ENCODE measurements at places on chromosomes 2 and 18. TPM values are rescaled to one million over a fixed set of nuclear protein-coding genes. Genes with fewer than 3 reads are reported as not detected.

DNA sequence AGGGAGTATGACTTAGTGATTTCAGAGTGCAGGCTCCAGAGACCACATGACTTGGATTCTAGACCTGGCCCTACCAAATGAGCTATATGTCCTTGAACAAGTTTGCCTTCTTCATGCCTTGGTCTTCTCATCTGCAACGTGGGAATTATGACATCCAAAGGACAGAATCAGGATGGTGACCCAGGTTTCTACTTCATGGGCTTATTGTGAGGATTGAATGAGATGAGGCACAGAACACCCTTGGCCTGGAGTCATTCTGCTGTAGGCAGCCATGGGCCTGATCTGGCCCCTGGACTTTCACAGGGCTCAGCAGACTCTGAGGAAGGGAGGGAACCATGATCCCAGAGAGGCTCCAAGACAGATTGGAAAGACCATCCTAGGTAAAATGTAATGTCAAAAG, 85.6 kb upstream of the HAAO start:
- H3K36me3 ChIP-seq: no peaks in the 10 kb centered on the region
- H3K4me1 ChIP-seq: no peaks in the 10 kb centered on the region
- DNase-seq: no peak
- H3K27me3 ChIP-seq: no peaks in the 10 kb centered on the region

Gene CTNNA2
- total RNA-seq: not detected

- H3K4me1 ChIP-seq: peaks cover 22% of the 10 kb centered on the region
- DNase-seq: peak; percentile 83
- no peaks in the 10 kb centered on the region for H3K27me3 ChIP-seq
- H3K36me3 ChIP-seq: no peaks in the 10 kb centered on the region
Observed at GRCh38 chr2:158999458-158999857, 31.0 kb downstream of the TANC1 start.

Gene CROCC2
- total RNA-seq: not detected

Gene RFX8
- total RNA-seq: 1.9 TPM

- H3K4me3 ChIP-seq: no peak overlapping the region
- DNase-seq: no peak
- peaks cover 8% of the 10 kb centered on the region for H3K4me1 ChIP-seq
- no peaks in the 10 kb centered on the region for H3K36me3 ChIP-seq
- peak overlapping the region; percentile 52 for H3K27ac ChIP-seq
- no peaks in the 10 kb centered on the region for H3K27me3 ChIP-seq
Observed at GRCh38 chr2:201866643-201867473, 60.5 kb downstream of the CDK15 start.

Gene CDH2
- 111 TPM for total RNA-seq

- H3K36me3 ChIP-seq: no peaks in the 10 kb centered on the region
- no peak overlapping the region for H3K27ac ChIP-seq
- peaks cover 5% of the 10 kb centered on the region for H3K4me1 ChIP-seq
- DNase-seq: peak; percentile 4
- H3K27me3 ChIP-seq: no peaks in the 10 kb centered on the region
Observed at GRCh38 chr2:63696496-63696895, 107.7 kb downstream of the MDH1 start.

GRCh38 chr2:111898703-111899514, 502 bp downstream of the MERTK start:
- H3K27me3 ChIP-seq: peaks cover 57% of the 10 kb centered on the region
- H3K4me1 ChIP-seq: peaks cover 4% of the 10 kb centered on the region
- no peak overlapping the region for H3K27ac ChIP-seq
- H3K36me3 ChIP-seq: no peaks in the 10 kb centered on the region
- H3K4me3 ChIP-seq: peak overlapping the region; percentile 42
- DNase-seq: no peak

- DNase-seq: peak; percentile 29
- H3K27me3 ChIP-seq: peaks cover 20% of the 10 kb centered on the region
- H3K27ac ChIP-seq: no peak overlapping the region
Observed at GRCh38 chr2:100272841-100273329, 49.4 kb downstream of the LONRF2 start.

DNA sequence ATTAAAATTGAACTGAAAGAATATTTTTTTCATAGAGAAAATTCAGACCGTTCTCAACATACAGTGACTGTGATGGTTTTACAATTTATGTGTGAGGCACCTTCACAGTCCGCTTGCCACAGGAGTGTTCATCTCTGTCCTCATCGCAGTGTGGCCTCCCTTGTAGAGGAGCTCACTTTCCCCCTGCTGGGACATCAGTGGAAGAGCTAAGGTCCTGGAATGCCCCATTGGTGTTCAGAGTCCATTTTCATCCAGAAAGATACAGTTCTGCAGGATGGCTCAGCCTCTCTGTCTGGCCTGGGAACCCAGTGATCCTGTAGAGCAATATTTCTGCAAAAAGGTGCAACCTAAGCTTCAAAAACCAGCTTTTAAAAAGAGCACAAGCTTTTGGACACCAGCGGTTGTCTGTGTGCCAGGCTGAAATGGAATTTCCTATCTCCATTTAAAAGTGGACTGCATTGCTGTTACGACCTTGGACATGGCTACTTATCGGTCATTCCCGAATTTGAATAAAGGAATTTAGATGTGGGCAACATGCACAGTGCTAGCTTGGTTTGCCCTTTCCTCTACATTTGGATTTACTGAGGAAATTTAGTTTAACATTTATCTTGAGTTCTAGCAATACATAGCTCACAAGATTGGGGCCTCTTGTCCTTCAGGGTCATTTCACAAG, 26.7 kb upstream of the FAM237A start:
- no peak overlapping the region for H3K4me3 ChIP-seq
- no peaks in the 10 kb centered on the region for H3K27me3 ChIP-seq
- H3K27ac ChIP-seq: no peak overlapping the region
- DNase-seq: no peak
- no peaks in the 10 kb centered on the region for H3K36me3 ChIP-seq

- no peaks in the 10 kb centered on the region for H3K4me1 ChIP-seq
- peaks cover 72% of the 10 kb centered on the region for H3K27me3 ChIP-seq
- H3K36me3 ChIP-seq: no peaks in the 10 kb centered on the region
Observed at GRCh38 chr2:26568076-26568890, 72.9 kb downstream of the CIB4 start.

Gene COBLL1
- total RNA-seq: 1.1 TPM

GRCh38 chr2:102366406-102367112, 11.0 kb downstream of the IL18R1 start:
- H3K4me1 ChIP-seq: peaks cover 1% of the 10 kb centered on the region
- H3K4me3 ChIP-seq: no peak overlapping the region
- no peak overlapping the region for H3K27ac ChIP-seq
- no peaks in the 10 kb centered on the region for H3K36me3 ChIP-seq
- DNase-seq: no peak

- no peaks in the 10 kb centered on the region for H3K36me3 ChIP-seq
- H3K4me1 ChIP-seq: peaks cover 8% of the 10 kb centered on the region
- DNase-seq: no peak
- no peaks in the 10 kb centered on the region for H3K27me3 ChIP-seq
- H3K4me3 ChIP-seq: peak overlapping the region; percentile 20
- no peak overlapping the region for H3K27ac ChIP-seq
Observed at GRCh38 chr2:31324016-31324633, 90.2 kb downstream of the EHD3 start.

GRCh38 chr2:105220604-105221003, 20.9 kb upstream of the GPR45 start:
- peaks cover 32% of the 10 kb centered on the region for H3K27me3 ChIP-seq
- H3K4me1 ChIP-seq: no peaks in the 10 kb centered on the region
- no peak overlapping the region for H3K27ac ChIP-seq
- H3K36me3 ChIP-seq: no peaks in the 10 kb centered on the region
- no peak overlapping the region for H3K4me3 ChIP-seq

- H3K27me3 ChIP-seq: no peaks in the 10 kb centered on the region
- no peak overlapping the region for H3K4me3 ChIP-seq
- H3K27ac ChIP-seq: no peak overlapping the region
- no peaks in the 10 kb centered on the region for H3K4me1 ChIP-seq
- no peaks in the 10 kb centered on the region for H3K36me3 ChIP-seq
- DNase-seq: no peak
Observed at GRCh38 chr18:35835833-35836232, 136.6 kb upstream of the RMP24 start.

- peaks cover 26% of the 10 kb centered on the region for H3K4me1 ChIP-seq
- DNase-seq: no peak
- no peak overlapping the region for H3K4me3 ChIP-seq
- H3K27ac ChIP-seq: no peak overlapping the region
- H3K27me3 ChIP-seq: no peaks in the 10 kb centered on the region
- H3K36me3 ChIP-seq: peaks cover 6% of the 10 kb centered on the region
Observed at GRCh38 chr18:48839819-48840490, 110.8 kb downstream of the SMAD7 start.

DNA sequence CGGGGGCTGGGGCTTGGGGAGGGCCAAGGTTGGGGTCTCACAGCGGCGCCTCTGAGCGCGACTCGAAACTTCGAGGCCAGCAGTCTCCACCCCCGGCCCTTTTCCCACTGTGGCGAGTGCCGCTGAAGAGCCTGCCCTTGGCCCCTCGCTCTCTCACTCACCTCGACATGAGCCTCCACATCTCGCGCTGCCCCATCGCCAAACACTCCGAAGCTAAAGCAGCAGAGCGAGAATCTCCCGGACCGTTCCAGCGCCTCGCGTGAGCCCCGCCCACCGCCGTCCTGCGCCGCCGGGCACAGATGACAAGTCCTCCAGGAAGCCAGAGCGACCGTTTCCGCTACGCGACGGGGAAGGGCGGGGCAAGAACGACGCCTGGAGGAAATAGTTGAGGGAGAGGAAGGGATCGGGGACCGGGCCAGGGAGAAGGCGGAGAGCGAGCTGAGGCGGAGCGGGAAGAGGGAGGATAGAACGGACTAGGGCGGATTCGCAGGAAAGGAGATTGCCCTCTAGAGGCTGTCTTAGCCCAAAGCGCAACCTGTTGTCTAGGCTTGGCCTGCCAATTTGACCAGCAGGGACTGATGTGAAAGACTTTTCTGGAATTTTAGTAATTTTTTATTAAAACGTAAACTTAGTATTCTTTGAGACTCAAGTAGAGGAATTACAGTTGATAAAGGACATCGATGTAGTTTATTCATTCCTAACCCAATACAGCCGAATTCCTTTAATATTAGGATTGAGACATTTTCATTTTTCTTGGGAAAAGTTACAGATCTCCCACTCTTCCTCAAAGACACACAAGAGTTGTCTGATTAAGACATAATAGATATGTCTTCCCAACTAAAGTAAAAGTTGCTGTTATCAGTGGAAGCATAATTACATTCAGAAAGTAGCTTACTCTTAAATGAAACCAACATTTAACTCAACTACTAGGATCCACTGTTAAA, at the start of gene HIBCH:
TSS of gene HIBCH (minus strand) at position 272 of the 944 bp plus-strand sequence. CDS start at position 196, 76 bp downstream.
- H3K4me3 ChIP-seq: peak within 1 kb of the TSS; percentile 62
- H3K4me1 ChIP-seq: peaks cover 5% of the 10 kb centered on the region
- no peaks in the 10 kb centered on the region for H3K36me3 ChIP-seq
- no peaks in the 10 kb centered on the region for H3K27me3 ChIP-seq
- H3K27ac ChIP-seq: peak within 1 kb of the TSS; percentile 38
- peak; percentile 98 for DNase-seq

Gene LIPG
- total RNA-seq: under 0.01 TPM

DNA sequence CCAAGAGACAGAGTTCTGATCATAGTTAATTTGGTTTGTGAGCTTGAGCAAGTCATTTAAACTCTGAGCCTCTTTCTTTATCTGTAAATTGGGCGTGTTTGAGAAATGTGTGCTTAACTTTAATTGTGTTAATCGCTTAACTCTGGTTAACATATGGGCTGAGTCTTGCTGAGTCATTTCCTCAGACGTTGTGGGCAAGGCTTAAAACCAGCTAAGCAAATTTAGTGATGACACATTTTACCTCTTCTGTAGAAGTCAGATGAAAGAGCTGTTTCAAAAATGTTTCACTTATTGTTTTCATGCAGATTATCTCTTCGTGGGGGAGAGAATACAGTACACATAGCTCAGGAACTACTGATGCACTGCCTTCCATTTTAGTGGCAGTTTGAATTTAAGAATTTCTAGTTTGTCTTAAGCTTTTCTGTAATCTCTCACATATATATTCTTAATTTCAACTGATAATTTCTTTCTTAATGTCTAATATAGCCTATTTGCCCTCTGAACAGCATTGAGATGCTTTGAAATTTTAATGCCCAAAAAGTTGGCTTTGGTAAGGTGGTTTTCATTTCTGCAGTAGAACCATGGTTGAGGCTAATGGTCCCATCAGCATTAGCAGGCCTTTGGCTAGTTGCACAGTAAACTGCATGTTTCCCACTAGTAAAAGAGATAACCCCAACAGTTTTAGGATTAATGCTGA, 34.9 kb downstream of the RAB10 start:
- 0 out of 2 replicates have a peak, but pooled peaks cover 3% of the 10 kb centered on the region for H3K36me3 ChIP-seq
- DNase-seq: peak; percentile 91
- H3K27ac ChIP-seq: peak overlapping the region; percentile 26
- no peaks in the 10 kb centered on the region for H3K4me1 ChIP-seq

Gene CXCR1
- not detected for total RNA-seq

- no peaks in the 10 kb centered on the region for H3K27me3 ChIP-seq
- DNase-seq: peak; percentile 47
- H3K36me3 ChIP-seq: no peaks in the 10 kb centered on the region
- no peaks in the 10 kb centered on the region for H3K4me1 ChIP-seq
- H3K27ac ChIP-seq: no peak overlapping the region
Observed at GRCh38 chr2:108396845-108397244, 19.1 kb downstream of the SULT1C4 start.

- no peak overlapping the region for H3K4me3 ChIP-seq
- DNase-seq: peak; percentile 10
- no peaks in the 10 kb centered on the region for H3K4me1 ChIP-seq
Observed at GRCh38 chr18:61435064-61435652, 101.9 kb downstream of the CDH20 start.

Gene KLF7
- total RNA-seq: 28.5 TPM

DNA sequence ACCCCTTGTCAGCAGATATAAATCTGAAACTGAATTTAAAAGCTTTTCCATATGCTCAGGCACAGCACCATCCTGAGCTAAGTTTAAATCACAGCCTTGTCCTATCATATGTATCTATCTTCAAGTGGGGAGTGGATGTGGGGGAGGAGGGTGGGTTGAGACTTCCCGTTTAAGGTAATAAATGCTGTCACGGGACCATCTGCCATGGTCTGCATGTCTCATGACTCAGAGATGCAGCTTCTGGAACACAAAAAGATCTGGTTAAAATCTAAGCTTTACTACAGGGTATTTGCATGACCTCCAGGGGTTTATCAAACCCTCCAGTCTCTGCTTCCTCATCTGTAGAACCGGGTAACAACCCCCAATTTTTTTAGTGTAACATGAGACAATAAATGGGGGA, 377.7 kb upstream of the ST6GAL2 start:
- H3K36me3 ChIP-seq: no peaks in the 10 kb centered on the region
- H3K4me3 ChIP-seq: no peak overlapping the region
- H3K27me3 ChIP-seq: no peaks in the 10 kb centered on the region
- no peaks in the 10 kb centered on the region for H3K4me1 ChIP-seq
- DNase-seq: no peak

Gene LINC00305
- not detected for total RNA-seq

Data from IMR-90 (cell line).